Effector memory CD8-positive, alpha-beta T cell (primary cell): ENCODE measurements at places on chromosomes 3 and 15.

GRCh38 chr15:64779024-64779423 is 3.6 kb upstream of the RBPMS2 start:
- no peak overlapping the region for H3K27ac ChIP-seq
- H3K27me3 ChIP-seq, result peaks cover 29% of the 10 kb centered on the region
- DNase-seq, result no peak
- H3K4me1 ChIP-seq, result peaks cover 35% of the 10 kb centered on the region
- H3K36me3 ChIP-seq, result peaks cover 3% of the 10 kb centered on the region

DNA sequence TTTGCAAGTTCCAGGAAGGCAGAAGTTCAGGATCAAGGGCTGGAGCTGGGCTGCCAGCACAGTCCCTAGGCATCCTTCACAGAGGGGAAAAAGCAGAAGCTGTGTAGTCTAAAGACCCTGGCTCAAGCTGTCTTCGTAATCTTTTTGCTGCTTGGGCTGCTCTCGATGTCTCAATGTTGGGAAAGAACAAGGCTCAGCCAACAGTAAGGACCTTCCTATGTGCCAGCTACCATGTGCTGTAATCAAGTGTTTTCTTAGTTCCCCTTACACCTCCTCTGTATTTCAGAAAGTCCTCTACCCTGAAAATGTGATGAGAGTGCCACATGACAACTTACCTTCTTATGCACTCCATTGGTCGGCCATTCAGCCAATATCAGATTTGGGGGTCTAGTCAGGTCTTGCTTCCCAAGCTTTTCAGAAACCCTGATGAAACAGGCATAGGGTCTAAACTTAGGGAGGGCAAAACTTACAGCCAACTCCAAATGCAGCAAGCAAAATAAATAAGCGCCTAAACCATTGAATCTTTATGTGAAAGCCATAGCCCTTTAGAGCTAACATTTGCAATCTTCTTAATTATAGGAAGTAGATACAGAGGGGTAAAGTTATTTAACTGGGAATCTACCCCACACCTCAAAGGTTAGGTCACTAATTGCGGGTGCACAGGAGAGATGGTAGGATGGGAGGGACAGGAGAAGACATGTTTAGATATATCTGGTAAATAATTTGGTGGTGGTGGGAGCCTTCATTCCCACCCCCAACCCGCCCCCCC is 1.2 kb upstream of the EDEM1 start:
- H3K36me3 ChIP-seq, result peaks cover 29% of the 10 kb centered on the region
- H3K4me1 ChIP-seq, result peaks cover 19% of the 10 kb centered on the region
- DNase-seq, result no peak
- H3K27me3 ChIP-seq, result no peaks in the 10 kb centered on the region
- no peak overlapping the region for H3K27ac ChIP-seq
- peak overlapping the region; percentile 100 for H3K4me3 ChIP-seq

- no peak overlapping the region for H3K27ac ChIP-seq
- no peak overlapping the region for H3K4me3 ChIP-seq
- no peaks in the 10 kb centered on the region for H3K4me1 ChIP-seq
- H3K36me3 ChIP-seq, result no peaks in the 10 kb centered on the region
- no peak for DNase-seq
Measured at GRCh38 chr3:139491027-139491700, 14.8 kb upstream of the RBP2 start.

DNA sequence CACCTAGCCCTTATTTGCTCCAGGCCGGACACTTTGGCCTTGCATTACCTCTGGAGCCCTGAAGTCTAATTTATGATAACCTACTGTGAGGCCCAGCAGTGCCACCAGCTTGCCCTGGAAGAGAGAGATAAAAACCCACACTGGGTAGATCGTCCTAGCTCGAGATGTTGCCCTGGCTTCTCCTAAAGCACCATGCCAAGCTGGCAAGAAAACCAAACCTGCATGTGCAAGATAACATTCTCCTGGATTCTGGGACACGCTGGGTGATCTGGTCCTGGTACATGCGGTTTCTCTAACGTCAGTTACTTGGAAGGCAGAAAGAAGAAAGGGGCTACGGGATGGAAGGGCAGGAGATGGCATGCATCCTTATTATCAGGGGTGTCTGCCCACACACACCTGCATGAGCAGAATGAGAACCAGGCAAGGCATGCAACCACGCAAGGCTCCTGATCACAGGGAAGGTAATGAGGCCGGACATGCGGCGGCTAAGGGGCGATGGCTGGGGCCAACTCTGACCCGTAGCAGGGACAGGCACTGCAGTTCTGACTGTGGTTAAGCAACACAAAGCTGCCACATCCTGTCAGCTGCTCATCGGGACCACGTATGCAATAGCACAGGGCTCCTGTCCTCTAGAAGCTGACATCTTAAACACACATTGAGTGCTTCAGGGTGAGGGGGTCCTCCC is 73.0 kb downstream of the OXNAD1 start:
- peaks cover 66% of the 10 kb centered on the region for H3K4me1 ChIP-seq
- H3K36me3 ChIP-seq, result peaks cover 26% of the 10 kb centered on the region
- DNase-seq, result peak; percentile 39
- H3K4me3 ChIP-seq, result peak overlapping the region; percentile 68

GRCh38 chr15:40452296-40453090 is 11.7 kb downstream of the BAHD1 start:
- H3K4me1 ChIP-seq, result peaks cover 62% of the 10 kb centered on the region
- H3K36me3 ChIP-seq, result peaks cover 11% of the 10 kb centered on the region
- peak overlapping the region; percentile 92 for H3K27ac ChIP-seq
- no peak for DNase-seq
- H3K4me3 ChIP-seq, result peak overlapping the region; percentile 75

- no peak for DNase-seq
- no peaks in the 10 kb centered on the region for H3K36me3 ChIP-seq
- H3K27me3 ChIP-seq, result peaks cover 32% of the 10 kb centered on the region
- H3K4me1 ChIP-seq, result peaks cover 5% of the 10 kb centered on the region
Measured at GRCh38 chr3:109072194-109072593, 45.7 kb downstream of the MORC1 start.

DNA sequence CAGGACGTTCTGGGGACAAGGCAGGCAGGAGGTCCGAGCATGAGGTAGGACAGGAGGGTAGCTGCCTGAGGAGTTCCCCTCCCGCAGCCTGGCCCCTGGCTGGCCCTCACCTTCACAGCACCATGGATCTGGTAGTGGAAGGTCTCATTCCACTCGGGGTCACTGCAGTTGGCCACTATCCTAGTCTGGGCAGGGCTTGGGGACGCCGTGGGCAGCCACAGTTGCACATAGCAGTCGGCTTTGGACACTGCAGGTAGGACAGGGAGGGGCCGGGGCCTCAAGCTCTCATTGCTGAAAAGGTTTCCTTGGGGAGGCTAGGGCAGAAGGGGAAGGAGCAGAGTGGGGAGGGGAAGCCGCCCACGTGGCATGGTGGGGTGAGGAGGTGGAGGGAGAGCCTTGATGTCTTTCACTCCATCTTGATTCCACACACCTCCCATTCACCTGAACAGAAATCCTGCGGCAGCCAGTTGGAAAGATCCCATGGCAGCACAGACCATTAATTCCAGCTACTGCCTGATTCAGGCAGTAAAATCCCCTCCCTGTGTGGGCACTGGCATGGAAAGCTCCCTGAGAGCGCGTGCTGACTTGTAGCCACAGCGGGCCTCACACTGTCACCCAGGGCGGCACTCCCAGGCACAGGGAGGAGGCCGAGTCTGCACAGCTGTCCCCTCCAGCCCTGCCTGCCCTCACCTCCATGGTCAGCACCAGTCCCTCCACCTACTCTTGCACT is 2.1 kb downstream of the PLA2G4F start:
- no peak for DNase-seq
- no peak overlapping the region for H3K27ac ChIP-seq
- no peaks in the 10 kb centered on the region for H3K4me1 ChIP-seq
- H3K36me3 ChIP-seq, result no peaks in the 10 kb centered on the region
- no peak overlapping the region for H3K4me3 ChIP-seq
- H3K27me3 ChIP-seq, result no peaks in the 10 kb centered on the region

- DNase-seq, result no peak
- H3K4me1 ChIP-seq, result no peaks in the 10 kb centered on the region
Measured at GRCh38 chr3:108972482-108972881, 18.8 kb upstream of the GUCA1C start.

DNA sequence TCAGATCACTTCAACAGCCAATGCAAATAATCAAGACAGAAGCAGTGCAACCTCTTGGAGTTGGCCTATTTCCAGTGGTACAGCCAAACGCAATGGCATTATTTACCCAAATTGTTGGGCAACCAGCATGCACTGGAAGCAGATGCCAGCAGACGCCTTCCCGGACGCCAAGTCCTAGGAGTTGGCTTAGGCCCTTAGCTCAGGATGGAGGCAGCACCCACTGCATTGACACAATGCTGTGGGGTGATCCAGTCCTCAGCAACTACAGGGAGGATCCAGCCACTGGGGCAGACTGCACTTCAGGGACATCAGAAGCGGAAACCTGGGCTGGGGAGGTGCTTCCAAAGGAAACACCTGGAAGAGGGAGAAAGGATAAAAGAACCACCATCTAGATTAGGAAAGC is 290.4 kb downstream of the FAM43A start:
- no peak overlapping the region for H3K27ac ChIP-seq
- DNase-seq, result no peak
- no peaks in the 10 kb centered on the region for H3K4me1 ChIP-seq
- H3K27me3 ChIP-seq, result peaks cover 44% of the 10 kb centered on the region
- H3K36me3 ChIP-seq, result no peaks in the 10 kb centered on the region
- H3K4me3 ChIP-seq, result no peak overlapping the region

DNA sequence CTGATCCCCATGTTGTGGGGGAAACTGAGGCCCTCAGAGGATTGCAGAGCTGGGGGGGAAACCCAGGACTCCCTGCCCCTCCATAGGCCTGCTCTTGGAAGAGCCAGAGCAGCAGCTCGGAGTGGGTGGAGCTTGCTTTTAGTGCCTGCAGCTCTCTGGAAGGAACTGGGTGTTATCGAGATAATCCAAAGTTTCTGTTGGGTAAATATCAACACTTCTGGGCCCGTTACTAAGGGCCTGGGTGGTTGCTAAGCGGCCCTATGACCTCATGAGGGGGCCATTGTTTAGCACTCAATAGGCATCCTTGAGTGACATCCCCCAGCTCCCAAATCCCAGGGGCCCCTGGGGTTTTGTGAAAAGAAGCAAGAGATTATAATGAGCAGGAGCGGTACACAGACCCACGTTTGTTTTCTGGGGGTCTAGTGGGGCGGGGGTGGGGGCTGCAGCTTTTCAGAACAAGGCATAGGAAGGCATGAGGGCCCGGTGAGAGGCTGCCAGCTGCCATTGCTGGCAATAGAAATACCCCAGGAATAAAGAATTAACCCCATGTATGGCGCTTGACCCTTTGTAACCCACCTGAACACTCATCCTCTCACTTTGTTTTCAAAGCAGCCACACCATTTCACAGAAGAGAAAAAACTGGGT is 48.3 kb upstream of the ATP2B2 start:
- no peaks in the 10 kb centered on the region for H3K27me3 ChIP-seq
- no peak for DNase-seq
- peaks cover 45% of the 10 kb centered on the region for H3K4me1 ChIP-seq
- H3K4me3 ChIP-seq, result peak overlapping the region; percentile 80
- no peaks in the 10 kb centered on the region for H3K36me3 ChIP-seq
- H3K27ac ChIP-seq, result peak overlapping the region; percentile 71

DNA sequence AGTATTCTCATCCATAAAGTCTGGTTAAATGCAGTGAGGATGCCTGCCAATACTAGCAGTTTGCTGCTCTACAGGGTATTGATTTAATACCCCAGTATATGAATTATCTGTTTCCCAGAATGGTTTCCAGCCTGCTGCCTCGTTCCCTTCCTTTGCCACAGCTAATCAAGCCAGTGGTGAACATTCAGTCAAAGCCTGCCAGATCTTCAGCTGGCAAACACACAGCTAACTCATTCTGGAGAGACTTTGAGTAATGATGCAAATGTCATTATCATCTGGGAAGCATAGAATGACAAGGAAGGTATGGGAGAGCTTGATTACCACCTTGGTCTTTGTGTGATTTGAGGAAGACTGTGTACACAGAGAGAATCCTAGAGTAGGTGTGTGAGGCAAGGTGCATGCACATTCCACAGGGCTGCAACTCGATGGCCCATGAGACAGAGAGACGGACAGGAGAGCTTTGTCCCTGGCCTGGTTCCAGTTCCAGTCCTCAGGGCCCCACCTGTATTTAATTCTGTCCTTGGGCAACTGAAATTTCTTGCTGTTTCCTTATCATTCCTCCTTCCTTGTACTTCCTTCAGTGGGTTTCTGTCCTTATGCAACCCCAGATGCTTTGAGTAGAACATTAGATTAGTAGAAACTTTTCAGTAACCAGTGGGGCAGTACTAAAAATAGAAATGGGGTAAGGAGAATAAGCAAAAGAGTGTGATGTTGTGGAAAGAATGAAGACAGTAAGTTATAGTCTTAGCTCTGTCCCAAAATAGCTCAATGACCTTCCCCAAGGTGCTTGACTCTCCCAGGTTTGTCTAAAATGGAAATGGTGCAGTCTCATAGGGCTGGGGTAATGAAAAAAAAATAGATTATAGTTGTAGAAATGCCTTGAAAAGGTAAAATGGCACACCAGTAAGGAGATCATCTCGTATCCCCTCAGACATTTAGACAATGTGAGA is 72.5 kb downstream of the MITF start:
- no peaks in the 10 kb centered on the region for H3K36me3 ChIP-seq
- no peak for DNase-seq
- H3K4me1 ChIP-seq, result no peaks in the 10 kb centered on the region
- H3K4me3 ChIP-seq, result no peak overlapping the region

GRCh38 chr3:172711454-172711795 is 558 bp upstream of the NCEH1 start:
- H3K27me3 ChIP-seq, result no peaks in the 10 kb centered on the region
- peak overlapping the region; percentile 99 for H3K4me3 ChIP-seq
- peak overlapping the region; percentile 77 for H3K27ac ChIP-seq
- peaks cover 4% of the 10 kb centered on the region for H3K36me3 ChIP-seq
- H3K4me1 ChIP-seq, result peaks cover 24% of the 10 kb centered on the region

- H3K27ac ChIP-seq, result no peak overlapping the region
- no peaks in the 10 kb centered on the region for H3K27me3 ChIP-seq
- no peak overlapping the region for H3K4me3 ChIP-seq
Measured at GRCh38 chr3:24741506-24741905, 246.9 kb upstream of the THRB start.

GRCh38 chr15:29668120-29668602 is 154.1 kb downstream of the TJP1 start:
- H3K4me3 ChIP-seq, result no peak overlapping the region
- H3K36me3 ChIP-seq, result no peaks in the 10 kb centered on the region
- DNase-seq, result no peak
- H3K27me3 ChIP-seq, result peaks cover 1% of the 10 kb centered on the region

DNA sequence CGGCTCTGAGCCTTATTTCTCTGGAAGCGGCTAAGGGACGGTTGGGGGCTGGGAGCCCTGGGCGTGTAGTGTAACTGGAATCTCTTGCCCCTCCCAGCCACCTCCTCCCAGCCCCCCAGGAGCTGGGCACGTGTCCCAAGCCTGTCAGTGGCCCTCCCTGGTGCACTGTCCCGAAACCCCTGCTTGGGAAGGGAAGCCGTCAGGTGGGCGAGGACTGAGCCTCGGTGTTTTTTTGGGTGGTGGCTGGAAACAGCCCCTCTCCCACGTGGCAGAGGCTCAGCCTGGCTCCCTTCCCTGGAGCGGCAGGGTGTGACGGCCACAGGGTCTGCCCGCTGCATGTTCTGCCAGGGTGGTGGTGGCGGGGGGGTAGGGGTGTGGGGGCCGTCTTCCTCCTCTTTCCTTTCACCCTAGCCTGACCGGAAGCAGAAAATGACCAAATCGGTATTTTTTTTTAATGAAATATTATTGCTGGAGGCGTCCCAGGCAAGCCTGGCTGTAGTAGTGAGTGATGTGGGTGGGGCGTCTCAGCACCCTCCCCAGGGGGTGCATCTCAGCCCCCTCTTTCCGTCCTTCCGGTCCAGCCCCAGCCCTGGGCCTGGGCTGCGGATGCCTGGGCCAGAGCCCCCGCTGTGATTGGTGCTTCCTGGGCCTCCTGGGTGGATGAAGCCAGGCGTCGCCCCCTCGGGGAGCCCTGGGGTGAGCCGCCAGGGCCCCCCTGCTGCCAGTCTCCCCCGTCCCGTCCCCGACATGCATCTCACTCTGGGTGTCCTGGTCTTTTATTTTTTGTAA is 58.8 kb upstream of the GOLGA8A start:
- peak overlapping the region; percentile 37 for H3K4me3 ChIP-seq
- peaks cover 55% of the 10 kb centered on the region for H3K27me3 ChIP-seq
- DNase-seq, result no peak
- no peak overlapping the region for H3K27ac ChIP-seq
- no peaks in the 10 kb centered on the region for H3K36me3 ChIP-seq
